Liver (tissue), 10 donors: ENCODE measurements at places on chromosomes 5 and 9.

- no peak for DNase-seq
These were observed 192.4 kb downstream of the HSPA4 start for GRCh38 chr5:133244242-133244641.

DNA sequence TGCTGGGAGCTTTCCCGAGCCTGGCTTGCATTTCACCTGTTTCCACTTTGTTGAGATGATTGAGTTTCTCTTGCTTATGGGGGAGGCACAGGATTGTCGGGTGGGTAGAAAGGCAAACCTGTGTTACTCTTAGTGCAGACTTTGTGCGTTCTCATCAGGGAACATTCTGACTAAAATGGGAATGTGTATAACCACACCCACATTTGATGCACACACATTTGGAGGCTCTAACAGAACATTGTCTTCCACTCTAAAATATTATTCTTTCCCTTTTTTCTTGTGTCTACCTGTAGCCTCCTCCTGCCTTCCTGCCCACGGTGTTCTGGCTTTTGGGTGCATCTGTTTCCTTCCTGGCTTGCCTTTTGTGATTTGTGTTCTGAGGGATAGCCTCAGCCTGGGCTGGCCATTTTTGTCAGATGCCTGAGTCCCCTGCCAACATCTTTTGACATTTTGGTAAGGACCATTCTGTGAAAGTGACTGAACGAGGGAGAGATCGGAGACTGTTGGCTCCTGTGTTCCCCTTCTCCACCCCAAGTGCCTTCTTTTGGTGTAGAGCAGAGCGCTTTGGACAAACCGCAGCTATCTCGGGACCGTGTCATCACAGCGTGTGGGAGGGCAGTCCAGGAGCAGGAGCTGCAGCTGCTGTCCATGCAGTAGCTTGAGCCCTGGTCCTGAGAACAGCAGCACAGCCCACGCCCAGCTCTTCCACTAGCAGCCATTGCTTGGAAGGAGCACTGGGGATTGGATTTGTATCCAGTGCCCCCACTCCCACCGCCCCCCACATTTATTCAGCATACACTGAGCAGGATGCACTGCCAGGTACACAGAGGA is 101.4 kb downstream of the ARHGAP26 start:
- no peak for DNase-seq

- no peak for DNase-seq
These were observed 235.7 kb downstream of the ICE1 start for GRCh38 chr5:5658226-5658625.

- DNase-seq, result no peak
These were observed 102.5 kb upstream of the DHFR start for GRCh38 chr5:80757290-80757689.

- no peak for DNase-seq
These were observed 1.7 kb downstream of the EBF1 start for GRCh38 chr5:159097784-159098602.

GRCh38 chr5:155532621-155533311 is 519.2 kb downstream of the KIF4B start:
- no peak for DNase-seq

DNA sequence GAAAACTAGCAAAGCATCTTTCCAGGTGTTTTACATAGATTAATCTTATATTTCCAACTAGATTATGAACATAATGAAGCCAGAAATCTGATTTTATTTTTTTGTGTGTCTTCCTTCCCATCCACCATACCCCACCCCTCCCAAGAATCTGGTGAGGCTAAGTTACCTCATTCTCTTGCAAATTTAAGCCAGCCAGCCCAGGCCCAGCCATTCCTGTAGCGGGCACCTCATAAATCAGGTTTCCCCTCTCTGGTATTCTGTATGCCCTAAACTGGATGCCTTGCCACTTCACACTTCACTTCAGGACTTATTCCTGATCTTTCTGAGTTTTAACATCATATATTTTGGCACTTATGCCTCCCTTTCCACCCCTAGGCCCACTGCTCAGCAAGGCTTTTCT is 21.8 kb downstream of the C9 start:
- DNase-seq, result no peak

GRCh38 chr9:69873401-69873950 is 52.9 kb downstream of the CFAP95 start:
- DNase-seq, result no peak
